ENCODE measurements at places on chromosomes 1 and 21. TPM values are rescaled to one million over a fixed set of nuclear protein-coding genes. Genes with fewer than 3 reads are reported as not detected.

PTCH2 gene
- 5.4 TPM for polyA plus RNA-seq

EPHX1 gene
- polyA plus RNA-seq = 59.0 TPM

RNF186 gene
- polyA plus RNA-seq = 0.25 TPM

CFAP126 gene
- 15.2 TPM for polyA plus RNA-seq

S100A5 gene
- polyA plus RNA-seq = 1.3 TPM

LCE1A gene
- polyA plus RNA-seq = not detected

NMNAT2 gene
- 4.2 TPM for polyA plus RNA-seq

TNFRSF14 gene
- 17.8 TPM for polyA plus RNA-seq

DAB1 gene
- 9.1 TPM for polyA plus RNA-seq

AGO1 gene
- 20.9 TPM for polyA plus RNA-seq

SGIP1 gene
- 18.4 TPM for polyA plus RNA-seq

CD244 gene
- polyA plus RNA-seq = 0.15 TPM

PCBP3 gene
- polyA plus RNA-seq = 2.0 TPM

OR2L5 gene
- not detected for polyA plus RNA-seq

PIAS3 gene
- 58.4 TPM for polyA plus RNA-seq

LRRC8B gene
- 11.7 TPM for polyA plus RNA-seq

LRRC38 gene
- not detected for polyA plus RNA-seq

DMRTA2 gene
- polyA plus RNA-seq = not detected

GRCh38 chr1:116674751-116675150, 7.2 kb upstream of the IGSF3 start:
- no peak for DNase-seq

DNA sequence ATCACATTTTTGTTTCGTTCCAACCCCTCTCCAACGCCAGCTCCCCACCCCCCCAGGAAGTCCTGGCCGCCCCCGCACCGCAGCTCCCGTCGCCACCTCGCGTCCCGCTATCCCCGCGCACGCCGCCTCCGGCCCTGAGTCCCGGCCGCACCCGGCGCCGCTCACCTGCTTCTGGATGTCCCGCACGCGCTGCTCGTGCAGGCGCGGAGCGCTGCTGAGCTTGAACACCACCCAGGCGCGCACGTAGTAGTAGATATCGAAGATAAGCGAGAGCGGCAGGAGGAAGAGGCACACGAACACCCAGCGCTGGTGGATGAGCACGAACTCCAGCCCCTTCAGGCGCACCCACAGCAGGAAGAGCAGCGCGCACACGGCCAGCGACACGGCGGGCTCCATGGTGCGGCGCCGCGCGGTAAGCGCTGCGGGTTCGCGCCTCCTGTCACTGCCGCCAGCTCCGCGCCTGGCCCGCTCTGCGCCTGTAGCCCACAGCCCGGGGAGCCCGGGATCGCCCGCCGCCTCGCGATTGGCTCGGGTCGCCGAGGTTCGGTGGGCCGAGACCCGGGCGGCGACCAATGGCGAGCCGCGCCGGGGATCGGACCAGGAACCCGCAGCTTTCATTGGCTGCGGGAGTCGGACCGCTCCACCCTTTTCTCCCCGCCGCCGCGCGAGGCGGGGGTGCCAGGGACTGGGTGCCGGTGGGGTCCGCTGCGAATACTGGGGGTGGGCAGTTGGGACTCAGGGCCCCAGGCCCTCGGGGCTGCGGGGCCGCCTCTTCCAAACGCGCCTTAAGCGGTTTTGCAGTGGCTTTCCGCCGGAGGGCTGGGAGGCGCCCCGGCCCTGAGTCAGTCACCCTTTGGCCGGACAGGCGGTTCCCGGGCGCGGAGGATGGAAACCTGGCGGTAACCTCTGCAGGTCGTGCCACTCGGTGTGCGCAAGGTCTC, at the start of gene DHCR24:
Gene DHCR24 (minus strand): TSS at position 472 of the 941 bp plus-strand sequence. CDS start 76 bp downstream, at position 396.
- peak; percentile 73 for DNase-seq

- DNase-seq = no peak
These were observed 42.5 kb downstream of the IFI44 start for GRCh38 chr1:78691995-78692747.

- DNase-seq = no peak
These were observed 49.9 kb downstream of the TRPM2 start for GRCh38 chr21:44403106-44404020.

DNA sequence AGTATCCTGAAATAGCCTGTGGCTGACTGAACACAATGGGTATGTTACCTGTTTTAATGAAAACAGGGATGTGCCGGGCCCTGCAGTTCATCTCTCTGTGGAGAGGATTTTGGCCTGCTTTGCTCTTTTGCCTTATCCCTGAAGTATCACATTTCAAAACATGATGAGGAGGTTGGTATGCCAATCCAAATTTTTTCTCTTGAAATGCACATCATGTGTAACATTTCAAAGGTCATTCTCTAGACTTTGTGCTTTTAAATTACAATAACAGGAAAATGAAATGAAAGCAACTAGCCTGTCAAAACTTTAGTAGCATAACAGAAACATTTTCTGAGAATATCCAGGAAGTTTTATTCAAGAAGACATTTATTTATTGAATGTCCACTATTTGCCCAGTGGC, 118.9 kb downstream of the SLC44A5 start:
- DNase-seq = no peak

DNA sequence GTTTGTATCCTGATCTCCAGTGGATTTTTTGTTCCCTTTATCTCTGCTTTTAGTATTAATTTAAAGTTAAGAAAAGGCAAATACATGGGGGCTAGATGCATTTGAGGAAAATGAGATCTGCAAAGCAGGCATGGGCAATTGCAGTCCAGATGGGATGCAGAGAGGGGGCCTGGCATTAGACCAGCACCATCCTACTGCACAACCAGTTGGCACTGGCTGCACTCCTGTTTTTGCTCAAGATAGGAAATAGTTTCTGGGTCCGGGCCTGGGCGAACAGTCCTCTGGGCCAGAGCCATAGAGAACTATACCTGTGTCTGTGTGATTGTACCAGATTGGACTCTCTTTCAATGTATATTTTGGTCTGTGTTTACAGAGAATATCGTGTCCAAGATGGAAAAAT, 34.0 kb upstream of the LEPR start:
- DNase-seq = no peak

- DNase-seq = no peak
These were observed 84.9 kb downstream of the GREM2 start for GRCh38 chr1:240527086-240527485.

DNA sequence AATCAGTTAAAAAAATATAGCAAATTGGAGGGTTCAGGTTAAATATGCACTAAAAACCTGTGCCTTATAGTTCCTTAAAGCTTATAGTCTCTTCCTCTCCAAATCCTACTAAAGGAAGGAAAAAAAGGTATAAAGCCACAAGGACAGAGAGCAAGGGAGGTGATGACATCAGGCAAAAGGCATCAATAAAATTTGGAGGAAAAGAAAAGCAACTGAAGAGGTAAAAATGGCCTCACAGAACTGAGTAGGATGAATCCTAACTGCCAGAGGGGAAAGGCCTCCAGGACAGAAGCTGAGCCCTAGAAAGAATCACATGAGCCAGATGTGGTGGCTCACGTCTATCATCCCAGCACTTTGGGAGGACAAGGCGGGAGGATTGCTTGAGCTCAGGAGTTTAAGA, 8.1 kb downstream of the CCSAP start:
- DNase-seq = no peak

DNA sequence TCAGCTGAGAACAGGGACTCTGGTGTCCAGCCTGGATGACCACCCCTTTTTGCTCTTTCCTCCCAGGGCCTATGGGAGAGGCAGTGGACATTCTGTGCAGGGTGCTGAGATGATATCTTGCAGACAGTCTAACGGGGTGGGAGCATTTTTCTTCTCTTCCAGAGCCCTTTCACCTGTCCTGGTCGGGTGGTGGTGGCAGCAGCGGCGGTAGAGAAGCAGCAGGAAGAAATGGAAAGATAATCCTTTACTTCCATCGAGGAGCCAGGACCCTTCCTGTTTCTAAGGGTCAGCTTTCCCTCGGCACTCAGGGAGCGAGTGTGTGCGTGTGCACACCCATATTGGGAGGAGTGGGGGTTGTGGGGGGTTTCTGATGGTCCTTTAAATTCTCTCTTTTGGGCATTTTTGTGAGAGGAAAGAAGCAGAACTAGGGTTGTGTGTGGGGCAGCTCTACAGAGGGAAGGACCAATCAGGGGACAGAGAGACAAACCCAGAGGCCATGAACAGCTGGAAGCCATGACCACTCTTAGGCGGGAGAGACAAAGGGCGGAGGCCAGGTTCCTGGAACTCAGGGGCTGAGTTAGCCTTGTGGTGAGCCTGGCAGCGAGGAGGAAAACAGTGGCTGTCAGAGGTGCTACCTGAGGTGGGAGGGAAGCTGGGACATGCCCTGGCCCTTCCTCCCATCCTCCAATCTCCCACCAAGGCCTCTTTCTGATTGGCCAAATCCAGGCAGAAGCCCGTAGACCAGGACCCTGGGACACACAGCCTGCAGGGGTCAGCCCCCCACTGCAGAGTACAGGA, 31.2 kb upstream of the CSF3R start:
- DNase-seq = no peak

DNA sequence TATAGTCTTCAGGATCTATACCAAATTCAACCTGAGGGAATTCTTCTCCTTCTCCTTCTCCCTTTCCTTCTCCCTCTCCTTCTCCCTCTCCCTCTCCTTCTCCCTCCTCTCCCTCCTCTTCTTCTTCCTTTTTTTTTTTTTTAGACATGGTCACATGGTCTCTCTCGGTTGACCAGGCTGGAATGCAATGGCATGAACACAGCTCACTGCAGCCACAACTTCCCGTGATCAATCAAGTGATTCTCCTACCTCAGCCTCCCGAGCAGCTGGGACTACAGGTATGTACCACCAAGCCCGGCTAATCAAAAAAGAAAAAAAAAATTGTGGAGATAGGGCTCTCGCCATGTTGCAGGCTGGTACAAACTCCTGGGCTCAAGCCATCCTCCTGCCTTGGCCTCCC, 51.5 kb downstream of the DNAI4 start:
- DNase-seq = no peak

- no peak for DNase-seq
These were observed 339.4 kb upstream of the SNX7 start for GRCh38 chr1:98322086-98322485.

DNA sequence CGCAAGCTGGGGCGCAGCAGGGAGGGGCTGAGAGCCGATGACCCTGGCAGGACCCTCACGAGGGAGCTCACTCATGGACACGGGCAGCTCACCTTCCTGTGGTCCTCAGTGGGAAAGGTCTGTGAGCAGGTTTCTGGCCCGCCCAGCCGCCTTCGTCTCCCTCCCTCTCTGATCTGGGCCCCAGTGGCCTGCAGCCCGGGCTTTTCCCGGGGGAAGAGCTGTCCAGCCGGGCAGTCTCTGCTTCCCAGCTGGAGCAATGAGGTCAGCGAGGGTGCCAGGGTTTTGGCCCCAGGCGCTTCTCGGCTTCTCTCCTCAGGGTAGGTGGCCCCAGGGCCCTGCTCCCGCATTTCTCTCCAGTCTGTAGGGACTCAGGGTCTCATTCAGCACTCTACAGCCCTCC, 22.2 kb upstream of the ARHGEF16 start:
- no peak for DNase-seq

GRCh38 chr1:24900486-24900849, 29.6 kb downstream of the RUNX3 start:
- DNase-seq = no peak

DNA sequence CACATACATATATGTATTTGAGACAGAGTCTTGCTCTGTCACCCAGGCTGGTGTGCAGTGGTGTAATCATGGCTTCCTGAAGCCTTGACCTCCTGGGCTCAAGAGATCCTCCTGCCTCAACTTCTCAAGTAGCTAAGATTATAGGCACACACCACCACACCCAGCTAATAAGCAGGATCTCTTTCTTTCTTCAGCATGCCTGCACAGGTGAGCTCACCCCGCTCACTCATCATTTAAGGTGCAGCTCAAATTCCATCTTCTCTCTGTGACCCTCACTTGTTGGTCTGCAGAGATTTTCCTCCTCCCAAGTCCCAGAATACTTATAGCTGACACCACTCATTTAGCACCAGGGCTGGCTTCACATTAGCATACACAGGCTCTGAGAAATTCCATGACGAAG, 209.1 kb upstream of the MAP1LC3C start:
- no peak for DNase-seq

DNA sequence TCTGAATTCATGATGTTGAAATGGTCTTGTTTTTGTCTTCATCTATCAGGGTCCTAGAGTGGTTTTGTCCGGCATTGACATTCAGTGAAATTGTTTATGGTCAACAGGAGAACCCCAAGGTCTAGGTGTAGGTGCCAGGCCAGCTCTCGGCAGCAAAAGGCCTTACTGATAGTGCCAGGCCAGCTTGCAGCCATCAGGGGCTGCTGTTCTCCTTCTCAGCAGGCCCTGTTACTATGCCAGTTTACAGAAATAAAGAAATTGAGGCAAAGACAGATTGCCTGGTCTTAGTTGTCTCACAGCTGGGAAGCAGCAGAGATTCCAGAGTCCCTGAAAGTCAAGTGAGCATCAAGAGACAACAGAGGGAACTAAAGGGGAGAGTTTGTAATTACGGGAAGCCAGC, 12.0 kb downstream of the HMGB4 start:
- DNase-seq = no peak

- no peak for DNase-seq
These were observed 121.3 kb downstream of the TNNI3K start for GRCh38 chr1:74356493-74356892.

GRCh38 chr1:22351768-22352080, 99.9 kb upstream of the ZBTB40 start:
- no peak for DNase-seq

DNA sequence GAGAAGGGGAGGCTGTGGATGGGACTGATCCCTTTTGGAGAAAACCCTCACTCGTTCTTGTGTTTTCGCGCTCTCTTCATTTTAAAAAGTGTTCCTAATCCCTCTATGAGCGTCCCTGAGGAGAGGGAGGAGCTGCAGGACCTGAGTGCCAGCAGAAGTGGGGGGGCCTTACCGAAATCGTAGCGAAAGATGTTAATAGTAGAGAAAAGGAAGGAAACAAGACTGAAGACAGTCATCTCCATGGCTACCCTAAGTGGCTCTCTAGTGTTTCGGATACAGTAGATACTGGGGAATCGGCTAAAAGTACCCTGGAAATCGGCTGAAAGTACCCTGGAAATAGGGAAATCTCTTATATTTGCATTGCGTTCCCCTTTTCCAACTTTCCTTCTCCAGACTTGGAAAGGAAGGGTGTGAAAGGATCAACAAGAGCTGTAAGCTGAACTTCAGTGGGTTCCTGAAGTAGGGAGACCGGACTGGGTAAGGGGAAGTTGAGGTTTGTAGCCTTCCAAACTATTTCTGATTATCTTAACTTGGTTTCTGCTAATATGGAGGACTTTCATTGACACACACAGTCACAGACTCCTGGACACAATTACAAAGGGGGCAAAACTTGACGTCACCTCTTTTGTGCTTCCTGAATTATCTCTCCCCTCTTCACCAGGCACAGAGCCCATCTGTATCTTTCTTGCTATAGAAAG, 486 bp upstream of the DSTYK start:
- DNase-seq = no peak

DNA sequence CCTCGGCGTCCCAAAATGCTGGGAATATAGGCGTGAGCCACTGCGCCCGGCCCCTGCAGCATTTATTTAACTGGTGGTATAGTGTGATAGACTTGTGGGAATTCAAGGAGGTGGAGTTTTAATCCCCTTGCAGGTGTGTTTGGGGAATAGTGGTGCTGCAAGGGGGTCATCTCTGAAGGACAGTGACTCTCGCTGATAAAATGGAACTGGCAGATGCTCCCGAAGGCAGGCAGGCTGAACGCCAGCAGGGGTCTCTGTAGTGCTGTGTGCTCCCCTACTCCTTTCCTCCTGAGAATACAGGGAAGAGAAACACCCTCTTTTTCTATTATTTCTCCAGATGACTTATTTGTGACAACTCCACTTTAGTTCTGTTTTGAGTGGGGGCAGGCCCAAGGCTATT, 4.0 kb downstream of the OSCP1 start:
- DNase-seq = no peak

GRCh38 chr1:206878456-206878855, 13.0 kb downstream of the IL20 start:
- no peak for DNase-seq

- DNase-seq = no peak
These were observed 1.7 kb upstream of the RASAL2 start for GRCh38 chr1:178091986-178092745.

Data from left kidney (tissue), 8 donors.